ENCODE measurements at places on chromosomes 13 and 19.

- DNase-seq = no peak
Measured at GRCh38 chr19:5850189-5850588, 1.1 kb downstream of the FUT3 start.

DNA sequence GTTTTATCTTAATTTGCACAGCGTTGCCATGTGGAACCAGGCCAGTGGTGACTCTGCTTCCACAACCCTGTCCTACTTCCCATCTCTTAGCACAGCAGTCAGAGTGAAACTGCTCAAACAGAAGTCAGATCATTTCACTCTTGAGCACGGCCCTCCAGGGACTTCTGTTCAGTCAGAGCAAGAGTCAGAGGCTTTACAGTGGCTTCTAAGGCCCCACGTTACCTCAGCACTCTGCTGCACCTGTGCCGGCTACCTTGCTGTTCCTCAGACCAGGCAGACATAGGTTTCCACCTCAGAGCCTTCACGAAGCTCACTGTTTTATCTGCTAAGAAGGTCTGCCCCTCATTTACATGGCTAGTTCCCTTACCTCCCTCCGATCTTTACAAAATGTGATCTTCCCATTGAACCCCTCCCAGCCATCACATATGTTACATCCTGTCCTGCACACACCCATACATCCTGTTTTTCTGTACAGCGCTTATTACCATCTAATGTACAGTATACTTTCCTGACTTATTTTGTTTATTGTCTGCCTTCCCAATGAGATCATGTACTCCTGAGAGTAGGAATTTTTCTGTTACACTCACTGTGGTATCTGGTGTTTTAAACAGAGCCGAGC is 41.6 kb downstream of the TM9SF2 start:
- no peak for DNase-seq

DNA sequence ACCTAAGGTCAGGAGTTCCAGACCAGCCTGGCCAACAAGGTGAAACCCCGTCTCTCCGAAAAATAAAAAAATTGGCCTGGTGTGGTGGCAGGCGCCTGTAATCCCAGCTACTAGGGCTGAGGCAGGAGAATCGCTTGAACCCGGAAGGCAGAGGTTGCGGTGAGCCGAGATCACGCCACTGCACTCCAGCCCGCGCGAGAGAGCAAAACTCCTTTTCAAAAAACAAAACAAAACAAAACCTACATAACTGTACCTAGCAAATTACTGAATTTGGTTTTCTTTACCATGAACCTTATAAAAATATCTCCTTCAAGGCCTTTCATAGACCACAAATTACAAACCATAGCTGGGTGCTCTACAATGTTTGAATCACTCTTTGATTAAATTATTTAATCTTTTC is 760 bp downstream of the ZNF91 start:
- peak; percentile 65 for DNase-seq

GRCh38 chr13:23578411-23579071 is 8.3 kb downstream of the TNFRSF19 start:
- peak; percentile 71 for DNase-seq

GRCh38 chr13:19607523-19608078 is 25.9 kb upstream of the MPHOSPH8 start:
- no peak for DNase-seq

DNA sequence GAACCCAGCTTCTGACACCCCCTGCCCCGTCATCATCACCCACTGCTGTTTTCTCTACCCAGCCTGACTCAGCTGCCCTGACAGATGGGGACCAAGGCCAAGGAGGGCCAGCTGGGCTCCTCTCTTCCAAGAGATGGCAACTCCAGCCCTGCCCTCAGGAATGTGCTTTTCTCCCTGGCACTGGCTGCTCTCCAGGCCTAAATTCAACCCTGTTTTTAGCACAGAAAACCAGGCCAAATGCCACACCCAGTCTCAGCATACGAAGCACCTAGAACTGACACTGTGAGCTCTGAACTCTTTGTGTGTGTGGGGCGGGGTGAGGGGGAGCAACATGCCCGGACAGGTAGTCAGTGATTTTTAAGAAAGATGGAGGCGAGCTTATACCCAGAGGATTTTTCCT is 23.4 kb upstream of the IGFL1 start:
- DNase-seq = no peak

DNA sequence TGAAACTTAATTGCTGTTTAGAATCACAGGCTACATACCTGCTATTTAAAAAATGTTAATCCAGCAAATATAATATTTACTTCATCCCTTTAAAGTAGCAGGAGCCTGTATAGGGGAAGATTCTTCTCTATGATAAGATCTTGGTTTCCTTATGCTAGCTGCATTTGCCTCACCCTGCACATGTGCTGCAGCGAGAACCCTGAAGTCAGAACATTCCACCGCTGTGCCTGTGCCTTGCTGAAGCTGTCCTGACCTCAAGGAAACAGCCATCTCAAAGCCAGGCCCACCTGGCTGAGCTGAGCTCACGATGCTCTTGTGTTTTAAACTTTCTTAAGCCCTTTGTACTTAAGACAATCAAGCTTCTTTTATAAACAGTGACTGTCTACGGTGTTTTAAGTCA is 355.0 kb upstream of the PCDH20 start:
- no peak for DNase-seq

- no peak for DNase-seq
Measured at GRCh38 chr13:98571955-98572662, 4.8 kb downstream of the STK24 start.

DNA sequence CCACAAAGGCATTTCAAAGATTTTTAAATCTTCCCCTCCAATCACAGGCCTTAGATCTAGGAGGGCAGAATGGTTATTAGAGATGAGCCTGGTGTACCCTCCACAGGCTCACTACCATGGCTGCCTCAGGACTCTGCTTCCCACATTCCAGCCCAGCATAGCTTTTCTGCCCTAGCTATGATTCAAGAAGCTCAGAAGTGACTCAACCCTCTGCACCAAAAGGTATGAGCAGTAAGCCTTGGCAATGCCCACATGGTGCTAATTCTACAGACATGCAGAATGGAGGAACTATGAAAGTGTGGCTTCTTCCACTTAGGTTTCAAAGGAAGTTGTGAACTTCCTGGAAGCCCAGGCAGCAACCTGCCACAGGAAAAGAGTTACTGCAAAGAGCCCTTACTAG is 786.2 kb downstream of the SLITRK6 start:
- no peak for DNase-seq

- DNase-seq = no peak
Measured at GRCh38 chr19:57506163-57506562, 6.4 kb downstream of the ZNF773 start.

- DNase-seq = peak; percentile 80
Measured at GRCh38 chr19:15464394-15465385, at the start of gene RASAL3. RASAL3 (minus strand) TSS chr19:15464544; CDS start chr19:15464358, 186 bp downstream.

DNA sequence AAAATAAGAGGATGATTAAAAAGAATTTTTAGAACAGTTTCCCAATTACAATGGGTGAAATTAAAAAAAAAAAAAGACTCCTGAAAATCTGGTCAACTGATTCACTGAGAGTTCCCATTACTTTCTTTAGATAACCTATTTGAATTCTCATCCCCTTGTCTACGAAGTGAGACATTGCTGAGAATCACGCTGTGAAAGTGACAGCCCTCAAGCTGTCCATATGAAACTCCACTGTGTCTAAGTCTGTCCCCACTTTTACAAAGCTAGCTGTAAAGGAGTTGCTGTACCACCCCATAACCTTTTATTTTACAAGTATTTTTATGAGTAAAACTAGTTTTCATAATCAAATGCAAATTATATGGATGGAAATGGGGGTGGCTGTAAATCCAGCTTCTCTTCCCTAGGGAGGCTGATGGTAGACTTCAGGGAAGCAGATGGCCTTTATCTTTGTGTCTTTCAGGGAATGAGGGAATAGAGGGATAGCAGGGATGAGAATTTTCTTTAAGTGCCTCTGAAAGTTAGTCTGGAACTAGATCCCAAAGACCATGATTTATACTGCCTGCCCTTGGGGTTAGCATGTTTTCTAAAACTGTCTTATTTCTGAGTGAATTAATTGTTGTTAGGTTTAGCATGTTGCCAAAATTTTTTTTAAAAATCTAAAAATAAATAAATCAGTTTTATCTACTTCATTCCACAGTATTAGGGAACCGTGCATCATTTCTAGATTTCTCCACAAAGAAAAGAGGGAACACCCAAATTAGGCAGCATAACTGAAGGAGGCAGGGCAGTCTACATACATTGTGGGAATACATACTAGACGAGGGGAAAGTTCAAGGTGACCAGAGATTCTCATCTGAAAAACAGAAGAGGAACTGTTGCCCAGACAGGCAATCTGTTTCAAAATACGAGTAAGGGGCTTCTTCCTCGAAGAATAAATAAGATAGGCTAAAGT is 1219.1 kb downstream of the UQCRFS1 start:
- DNase-seq = no peak

DNA sequence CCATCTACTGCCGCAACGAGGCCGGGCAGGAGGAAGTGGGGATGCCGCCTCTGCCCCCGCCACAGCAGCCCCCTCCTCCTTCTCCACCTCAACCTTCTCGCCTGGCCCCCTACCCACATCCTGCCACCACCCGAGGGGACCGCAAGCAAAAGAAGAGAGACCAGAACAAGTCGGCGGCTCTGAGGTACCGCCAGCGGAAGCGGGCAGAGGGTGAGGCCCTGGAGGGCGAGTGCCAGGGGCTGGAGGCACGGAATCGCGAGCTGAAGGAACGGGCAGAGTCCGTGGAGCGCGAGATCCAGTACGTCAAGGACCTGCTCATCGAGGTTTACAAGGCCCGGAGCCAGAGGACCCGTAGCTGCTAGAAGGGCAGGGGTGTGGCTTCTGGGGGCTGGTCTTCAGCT is 3.4 kb upstream of the NUP62 start:
- DNase-seq = no peak

GRCh38 chr19:44113784-44114390 is 688 bp downstream of the ZNF225 start:
- DNase-seq = peak; percentile 8

GRCh38 chr13:94711561-94712286 is 621 bp downstream of the SOX21 start:
- DNase-seq = no peak

GRCh38 chr19:3792114-3792513 is 5.9 kb upstream of the MATK start:
- DNase-seq = no peak

GRCh38 chr19:46466536-46467196 is 4.7 kb downstream of the PNMA8A start:
- DNase-seq = no peak

- DNase-seq = no peak
Measured at GRCh38 chr19:13015361-13016223, 20.3 kb downstream of the NFIX start.

- no peak for DNase-seq
Measured at GRCh38 chr13:51588406-51588949, 4.2 kb downstream of the WDFY2 start.

- DNase-seq = no peak
Measured at GRCh38 chr19:39167461-39168257, 29.1 kb upstream of the NCCRP1 start.

GRCh38 chr19:44024900-44025216 is 321 bp upstream of the ZNF222 start:
- no peak for DNase-seq

GRCh38 chr13:21608961-21609360 is 5.0 kb upstream of the MICU2 start:
- peak; percentile 43 for DNase-seq

DNA sequence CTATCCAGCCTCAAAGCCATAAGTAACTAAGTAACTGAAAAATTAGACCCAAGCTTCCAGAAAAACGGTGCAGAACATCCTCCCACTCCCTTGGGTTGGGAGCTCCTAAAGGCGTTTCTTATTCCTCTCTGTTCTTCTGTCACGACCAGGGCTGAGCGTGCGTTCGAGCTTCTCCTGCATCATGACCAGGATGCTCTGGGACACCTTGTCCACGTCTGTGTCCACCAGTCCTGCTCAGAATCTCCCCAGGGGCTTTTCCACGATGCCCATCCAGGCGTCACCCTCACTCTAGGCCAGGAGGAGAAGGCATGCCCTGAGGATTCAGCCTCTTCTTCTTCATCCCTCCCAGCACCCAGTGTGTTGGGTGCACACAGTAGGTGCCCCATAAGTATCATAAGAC is 37.8 kb upstream of the GAS6 start:
- no peak for DNase-seq

GRCh38 chr19:23800271-23800670 is 41.6 kb upstream of the ZNF681 start:
- no peak for DNase-seq

GRCh38 chr19:49474542-49474924 is 518 bp downstream of the FLT3LG start:
- no peak for DNase-seq

- DNase-seq = no peak
Measured at GRCh38 chr13:90315061-90315460, 1032.4 kb upstream of the MIR17HG start.

GRCh38 chr13:33003458-33004019 is 12.7 kb upstream of the KL start:
- no peak for DNase-seq

DNA sequence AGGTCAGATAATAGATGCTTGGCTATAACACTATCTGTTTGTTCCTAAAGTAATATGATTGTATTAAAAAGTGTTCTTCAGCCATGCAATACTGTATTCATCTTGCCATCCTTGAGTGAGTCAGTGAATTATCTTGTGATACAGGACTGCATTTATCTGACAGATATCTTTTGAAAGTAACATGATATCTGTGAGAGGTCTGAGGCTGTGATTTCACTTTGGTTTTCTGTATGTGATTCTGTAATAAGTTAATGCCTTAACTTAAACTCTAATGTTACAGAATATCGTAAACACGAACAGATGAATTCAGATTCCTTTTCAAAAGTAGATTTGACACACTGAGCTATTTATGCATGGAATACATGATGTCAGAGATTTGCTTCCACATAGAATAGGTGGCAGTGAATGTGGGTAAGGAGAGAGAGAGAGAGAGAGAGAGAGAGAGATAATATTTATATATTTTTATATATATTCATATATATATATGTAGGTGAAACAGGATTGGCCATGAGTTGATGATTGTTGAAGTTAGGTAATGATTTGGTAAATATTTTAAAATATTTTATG is 97.9 kb upstream of the RNF113B start:
- no peak for DNase-seq

DNA sequence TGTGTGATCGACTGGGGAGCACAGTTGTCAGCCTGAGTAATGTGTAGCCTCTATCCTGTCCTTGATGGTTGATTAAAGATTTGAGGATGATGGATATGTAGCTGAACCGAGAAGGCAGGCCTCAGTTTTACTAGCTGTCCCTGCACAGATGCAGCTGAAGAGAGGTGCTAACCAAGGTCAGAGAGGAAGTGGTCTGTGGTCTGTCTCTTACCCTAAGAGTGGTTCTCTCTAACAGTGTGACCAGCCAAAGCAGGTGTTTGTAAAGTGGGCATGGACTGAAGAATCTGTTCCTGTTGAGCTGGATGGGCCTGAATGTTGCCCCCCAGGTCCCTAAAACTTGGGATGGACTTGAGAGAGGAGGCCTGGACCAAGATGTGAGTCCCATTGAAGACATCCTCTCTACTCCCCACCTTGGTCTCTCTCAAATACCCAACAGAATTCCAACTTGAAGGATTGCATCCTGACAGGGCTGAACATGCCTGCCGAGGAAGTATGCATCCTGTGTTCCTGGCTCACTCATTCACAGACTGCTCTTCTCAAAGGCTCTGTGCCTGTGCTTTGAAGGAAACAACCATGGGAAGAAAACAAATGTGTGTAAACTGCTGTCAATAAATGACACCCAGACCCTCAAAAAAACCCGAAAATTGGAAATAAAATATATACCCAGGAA is 223.8 kb downstream of the MAB21L1 start:
- peak; percentile 8 for DNase-seq
